ENCODE measurements at places on chromosomes 12 and 14.

DNA sequence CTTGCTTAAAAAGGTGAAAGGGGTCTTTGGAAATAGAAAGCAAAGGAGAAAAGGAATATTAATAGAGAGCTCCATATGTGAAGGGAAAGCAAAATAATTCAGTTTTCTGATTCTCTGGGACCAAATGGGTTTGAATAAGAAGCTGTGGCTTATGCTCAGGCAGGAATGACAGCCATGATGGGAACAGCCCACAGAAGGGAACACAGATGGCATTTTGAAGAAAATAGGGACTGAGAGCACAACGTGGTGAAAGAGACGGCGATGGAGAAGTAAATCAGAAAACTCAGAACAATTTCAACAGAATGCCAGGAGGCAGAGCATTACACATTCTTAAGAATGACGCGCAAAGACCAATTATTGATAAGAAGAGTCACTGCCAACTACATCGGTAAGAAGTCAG, 102.8 kb downstream of the STXBP6 start:
- no peak for DNase-seq

DNA sequence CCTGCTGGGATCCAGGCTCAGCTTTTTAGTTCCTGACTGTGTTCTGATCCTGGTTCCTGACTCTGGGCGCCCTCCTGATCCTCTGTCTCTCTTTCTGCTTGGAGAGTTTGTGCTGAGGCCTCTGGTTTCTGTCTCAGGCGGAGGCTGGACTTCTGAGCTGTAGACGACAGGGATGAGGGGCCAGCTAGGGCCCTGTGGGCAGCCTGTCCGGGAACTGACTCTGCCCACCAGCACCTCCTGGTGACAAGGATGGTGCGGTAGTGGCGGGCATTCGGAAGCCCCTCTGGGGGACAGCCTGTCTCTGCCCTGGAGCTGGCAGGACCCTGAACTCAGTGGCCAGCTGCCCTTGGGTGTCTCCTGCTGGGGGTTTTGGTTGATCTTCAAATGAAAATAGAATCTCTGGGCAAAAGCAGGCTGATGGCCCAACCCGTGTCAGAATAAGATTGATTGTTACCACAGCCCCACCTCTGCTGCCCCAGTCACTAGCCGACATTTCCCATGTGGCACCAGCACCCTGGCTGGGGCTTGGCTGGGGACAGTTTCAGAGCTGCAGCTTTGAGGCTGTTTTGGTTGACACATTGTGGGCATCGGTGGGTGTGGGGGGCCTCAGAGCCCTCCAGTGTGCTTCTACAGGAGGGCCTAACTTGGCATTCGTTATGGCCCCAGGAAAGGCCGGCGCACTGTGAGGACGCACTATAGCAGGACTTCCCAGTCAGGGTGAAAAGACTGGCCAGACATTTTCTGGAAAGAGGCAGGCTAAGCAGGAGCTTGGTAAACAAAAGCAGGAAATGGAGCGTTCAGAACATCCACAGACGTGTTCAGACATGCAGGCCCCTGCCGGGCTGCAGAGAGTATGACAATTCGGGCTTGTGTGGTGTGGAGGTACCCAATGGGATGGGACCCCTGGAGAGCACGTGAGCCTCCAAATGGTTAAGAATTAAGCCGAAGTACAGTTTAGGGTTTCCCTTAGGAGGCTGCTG, 16.2 kb downstream of the KRT80 start:
- no peak for DNase-seq

DNA sequence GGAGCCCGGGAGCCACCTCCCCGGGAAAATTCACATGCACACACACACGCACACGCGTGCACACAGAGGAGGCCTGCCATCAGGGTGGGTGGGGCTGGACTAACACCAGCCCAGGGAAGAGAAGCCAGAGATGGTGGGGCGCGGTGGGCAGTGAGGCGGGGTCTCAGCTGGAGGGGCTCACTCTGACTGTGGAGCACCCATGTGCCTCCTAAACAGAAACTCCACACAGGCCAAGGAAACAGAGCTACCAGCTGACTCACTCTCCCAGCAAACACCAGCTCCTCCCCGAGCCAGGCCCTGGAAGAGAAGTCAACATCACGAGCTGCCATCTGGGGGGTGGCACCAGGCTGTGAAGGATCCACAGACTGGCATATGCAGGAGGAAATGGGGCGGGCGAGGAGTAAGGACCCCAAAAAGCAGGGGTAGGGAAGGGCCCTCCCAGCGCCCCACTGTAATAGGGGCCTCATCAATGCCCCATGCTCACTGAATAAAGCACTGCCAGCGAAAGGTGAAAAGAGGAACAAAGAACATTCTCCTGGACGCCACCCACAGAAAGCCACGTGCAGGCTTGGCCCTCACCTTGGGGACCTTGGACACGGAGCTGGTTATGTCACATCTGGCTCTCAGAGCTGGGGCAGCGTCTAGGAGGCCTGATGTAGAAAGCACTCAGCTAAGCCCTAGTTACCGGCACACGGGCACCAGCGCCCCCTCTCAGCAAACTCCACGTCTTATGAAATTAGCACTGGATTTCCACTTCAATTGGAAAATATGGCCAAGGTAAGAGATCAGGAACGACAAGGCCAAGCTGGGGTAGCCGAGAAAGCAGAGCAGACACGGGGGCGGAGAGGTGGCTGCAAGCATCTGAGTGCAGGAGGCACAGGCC, 8.4 kb upstream of the INF2 start:
- DNase-seq, result no peak

DNA sequence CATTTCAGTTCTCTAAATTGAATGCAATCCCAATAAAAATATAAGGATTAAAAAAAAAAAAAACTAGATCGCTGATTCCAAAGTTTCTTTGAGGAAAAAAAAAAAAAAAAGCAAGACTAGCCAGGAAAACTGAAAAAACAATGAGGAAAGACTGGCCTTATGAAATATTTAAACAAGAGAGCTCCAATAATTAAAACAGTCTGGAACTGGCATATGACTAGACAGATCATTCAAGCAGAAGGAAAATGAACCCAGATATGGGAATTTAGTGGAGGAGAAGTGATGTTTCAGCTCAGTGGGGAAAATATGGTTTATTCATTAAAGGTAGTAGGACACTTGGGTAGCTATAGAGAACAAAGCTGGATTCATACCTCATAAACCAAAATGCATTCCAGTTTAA, 42.0 kb upstream of the TBC1D15 start:
- no peak for DNase-seq

DNA sequence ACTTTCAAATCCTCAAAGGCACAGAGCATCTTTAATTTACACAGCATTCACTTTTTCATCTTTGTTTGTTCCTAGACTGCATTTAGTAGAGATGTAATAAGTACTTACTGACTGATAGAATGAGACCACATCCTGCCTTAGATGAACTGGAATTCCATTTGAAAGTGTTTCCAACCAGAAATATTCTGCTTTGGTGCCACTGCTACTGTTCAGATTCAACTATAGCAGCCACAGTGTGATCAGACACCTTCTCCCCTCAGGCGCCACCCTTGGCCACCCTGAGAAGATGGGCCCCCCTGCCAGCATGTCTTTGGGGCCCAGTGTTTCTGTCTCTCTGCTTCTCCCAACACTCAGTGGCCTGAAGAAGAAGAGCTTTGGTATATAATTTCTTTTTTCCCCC, 449.1 kb downstream of the RAD51B start:
- peak; percentile 41 for DNase-seq

- no peak for DNase-seq
Measured at GRCh38 chr12:2642176-2642892, 152.4 kb upstream of the FKBP4 start.

All from naive thymus-derived CD4-positive, alpha-beta T cell (primary cell).